Left lung (tissue), 14 donors: ENCODE measurements at places on chromosomes 6 and 20.
A peak's percentile ranks its signal among the peaks of the same experiment; 100 is the strongest.

DNA sequence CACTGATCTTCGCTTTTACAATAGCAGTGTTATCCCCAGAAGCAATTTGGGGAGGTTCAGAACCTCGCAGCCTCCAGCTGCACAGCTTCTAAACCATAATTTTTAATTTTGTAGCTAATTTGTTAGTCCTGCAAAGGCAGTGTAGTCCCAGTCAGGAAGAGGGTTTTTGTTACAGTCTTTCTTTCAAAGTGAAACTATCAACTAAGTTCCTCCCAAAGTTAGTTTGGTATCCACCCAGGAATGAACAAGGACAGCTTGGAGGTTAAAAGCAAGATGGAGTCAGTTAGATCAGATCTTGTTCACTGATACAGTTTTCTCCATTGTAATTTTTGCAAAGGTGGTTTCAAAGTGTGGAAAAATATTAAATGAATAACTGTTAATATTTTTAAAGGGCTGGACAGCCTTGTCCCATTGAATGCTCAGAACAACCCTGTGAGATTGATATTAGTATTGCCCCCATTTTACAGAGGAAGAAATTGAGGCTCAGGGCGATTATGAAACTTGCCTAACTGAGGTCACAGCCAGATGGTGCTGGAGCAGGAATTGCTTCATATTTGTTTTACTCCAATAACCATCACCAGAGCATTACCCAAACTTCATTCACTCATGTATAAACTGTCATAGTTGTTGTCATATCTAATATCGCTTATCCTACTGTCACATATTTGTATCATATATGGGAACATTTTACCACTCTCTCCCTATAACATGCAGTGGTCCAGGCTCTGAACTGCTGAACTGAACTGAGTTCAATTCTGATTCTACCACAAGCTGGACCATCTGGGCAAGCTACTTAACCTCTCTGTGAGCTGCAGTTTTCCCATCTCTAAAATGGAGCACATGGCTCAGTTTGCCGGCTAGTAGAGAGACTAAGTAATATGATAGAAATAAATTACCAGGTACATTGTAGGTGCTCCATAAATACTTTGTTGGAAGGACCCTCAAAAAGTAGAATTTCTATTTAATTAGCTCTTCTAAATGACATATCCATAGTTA, 213.8 kb downstream of the BCAS1 start:
- DNase-seq = no peak

DNA sequence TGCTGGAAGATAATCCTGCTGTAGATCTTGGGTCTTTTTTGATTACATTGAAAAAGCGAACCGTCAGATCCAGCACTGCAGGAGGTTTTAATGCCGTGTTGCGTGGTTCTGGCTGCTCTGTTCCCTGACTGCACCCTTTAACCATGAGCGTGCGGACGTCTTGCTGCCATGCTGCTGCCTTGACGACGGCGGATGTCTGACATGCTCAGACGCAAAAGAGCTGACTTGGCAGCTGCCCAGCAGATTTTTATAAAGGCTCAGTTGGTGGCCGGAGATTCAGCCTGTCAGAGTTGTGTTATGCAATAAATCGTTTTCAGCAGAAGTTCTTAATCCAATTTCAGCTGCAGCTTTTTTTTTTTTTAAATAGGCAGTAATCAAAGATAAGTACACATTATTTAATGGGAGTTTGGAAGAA, 119.4 kb downstream of the JARID2 start:
- peak; percentile 87 for DNase-seq

GRCh38 chr6:166313255-166314070, 5.3 kb upstream of the PRR18 start:
- DNase-seq = no peak

DNA sequence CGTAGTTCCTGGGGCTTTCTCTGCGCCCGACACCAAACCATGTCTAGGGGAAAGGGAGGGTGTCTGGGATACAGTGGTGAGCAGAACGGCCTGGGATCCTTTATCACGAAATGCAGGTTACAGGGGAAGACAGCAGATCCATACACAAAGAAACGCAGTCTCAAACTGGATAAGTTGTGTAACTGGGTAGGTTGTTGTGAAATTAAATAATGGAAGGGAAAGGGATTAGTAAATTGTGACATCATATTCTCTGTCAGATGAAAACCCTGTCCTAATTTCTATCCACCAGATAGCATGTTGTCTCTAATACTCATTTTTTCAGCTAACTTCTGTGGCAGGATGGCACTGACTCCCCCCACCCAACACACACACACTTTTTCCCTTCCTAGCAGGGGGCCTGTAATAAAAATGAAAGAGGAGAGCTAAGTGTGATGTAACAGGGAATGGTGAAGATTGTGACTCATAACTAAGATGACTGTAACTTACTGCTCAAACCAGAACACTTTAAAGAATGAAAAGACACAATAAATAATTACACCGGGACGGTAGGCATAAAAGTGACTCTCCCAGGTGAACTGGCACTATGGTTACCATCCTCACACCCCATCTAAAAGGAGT, 769 bp upstream of the TRPC4AP start:
- DNase-seq = no peak

DNA sequence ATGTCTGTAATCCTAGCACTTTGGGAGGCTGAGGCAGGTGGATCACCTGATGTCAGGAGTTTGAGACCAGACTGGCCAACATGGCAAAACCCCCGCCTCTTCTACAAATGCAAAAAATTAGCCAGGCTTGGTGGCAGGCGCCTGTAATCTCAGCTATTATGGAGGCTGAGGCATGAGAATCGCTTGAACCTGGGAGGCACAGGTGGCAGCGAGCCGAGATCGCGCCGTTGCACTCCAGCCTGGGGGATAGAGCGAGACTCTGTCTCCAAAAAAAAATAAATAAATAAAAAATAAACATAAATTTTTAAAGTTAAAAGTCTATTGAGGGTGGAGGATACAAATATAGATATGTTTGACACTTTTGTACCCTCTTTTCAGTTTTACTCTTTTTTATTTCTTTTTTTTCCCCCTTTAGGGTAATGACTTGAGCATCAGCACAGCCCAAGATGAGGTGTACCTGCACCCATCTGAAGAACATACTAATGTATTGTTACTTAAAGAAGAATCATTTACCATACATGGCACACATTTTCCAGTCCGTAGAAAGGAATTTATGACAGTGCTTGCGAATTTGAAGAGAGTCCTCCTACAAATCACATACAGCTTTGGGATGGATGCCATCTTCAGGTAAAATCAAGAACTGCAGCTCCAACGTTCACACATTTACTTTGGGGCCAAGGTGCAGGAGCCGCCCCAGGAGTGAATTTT, 368.9 kb downstream of the LAMA2 start:
- peak; percentile 66 for DNase-seq

GRCh38 chr6:43035495-43036194, 14.2 kb downstream of the RRP36 start:
- DNase-seq = no peak
